Caki2 (cell line): ENCODE measurements at places on chromosomes 5 and 9.

DNA sequence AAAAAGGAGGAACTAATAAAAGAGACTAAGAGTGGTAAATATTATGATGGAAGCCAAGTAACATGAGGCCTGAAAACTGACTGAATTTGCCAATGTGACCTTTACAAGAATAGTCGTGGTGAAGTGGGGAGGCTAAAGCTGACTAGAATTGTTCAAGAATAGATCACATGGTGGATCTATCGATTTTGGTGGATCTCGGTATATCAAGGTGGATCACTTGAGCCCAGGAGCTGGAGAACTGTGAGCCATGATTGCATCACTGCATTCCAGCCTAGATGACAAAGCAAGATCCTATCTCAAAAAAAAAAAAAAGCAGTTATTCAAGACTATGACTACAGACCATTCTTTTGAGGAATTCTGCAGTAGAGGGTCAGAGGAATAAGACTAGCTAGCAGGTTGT lies 15.1 kb downstream of the ERMP1 start:
- DNase-seq = peak; percentile 74

DNA sequence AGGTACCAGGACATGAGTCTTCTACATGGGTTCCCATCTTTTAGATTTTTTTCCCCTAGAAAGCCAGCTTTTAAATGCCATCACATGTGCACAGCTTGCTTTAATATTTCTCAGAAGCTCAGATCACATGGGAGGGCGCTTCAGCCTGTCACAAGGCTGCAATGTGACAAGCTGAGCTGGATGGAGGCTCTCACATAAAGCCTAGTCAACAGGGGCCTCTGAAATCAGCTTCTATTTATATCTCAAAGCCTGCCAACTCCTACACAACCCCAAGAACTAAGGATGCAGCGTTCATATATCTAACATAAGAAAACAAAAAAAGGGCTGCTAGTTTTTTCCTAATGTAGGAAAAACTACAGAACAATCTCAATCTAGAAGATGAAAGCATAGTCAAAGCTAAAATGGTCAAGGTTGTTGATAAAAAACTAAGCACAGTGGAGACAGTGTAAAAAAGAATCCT lies 2.3 kb downstream of the ZFAND5 start:
- peak; percentile 58 for DNase-seq

DNA sequence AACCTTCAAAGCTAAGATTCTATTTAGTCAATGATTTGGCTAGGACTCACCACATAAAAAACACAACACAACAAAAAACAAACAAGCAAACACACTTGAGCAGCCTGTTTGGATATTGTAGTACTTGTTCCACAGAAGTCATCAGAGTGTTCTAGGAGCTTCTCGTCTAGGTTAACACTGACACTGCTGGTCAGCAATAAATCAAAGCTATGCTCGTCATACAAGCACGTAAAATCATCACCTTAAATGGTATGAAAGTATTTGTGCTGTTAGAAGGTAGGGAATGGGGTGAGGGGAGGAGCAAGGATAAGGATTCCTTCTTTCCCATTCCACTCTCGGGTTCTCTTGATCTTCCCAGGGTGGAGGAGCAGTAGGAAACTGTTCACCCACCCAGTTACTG lies 88.0 kb downstream of the ARL15 start:
- DNase-seq = no peak

GRCh38 chr5:68219161-68219816 lies 3.7 kb downstream of the PIK3R1 start:
- DNase-seq = no peak
